ENCODE measurements at places on chromosomes 11 and 22.

DNA sequence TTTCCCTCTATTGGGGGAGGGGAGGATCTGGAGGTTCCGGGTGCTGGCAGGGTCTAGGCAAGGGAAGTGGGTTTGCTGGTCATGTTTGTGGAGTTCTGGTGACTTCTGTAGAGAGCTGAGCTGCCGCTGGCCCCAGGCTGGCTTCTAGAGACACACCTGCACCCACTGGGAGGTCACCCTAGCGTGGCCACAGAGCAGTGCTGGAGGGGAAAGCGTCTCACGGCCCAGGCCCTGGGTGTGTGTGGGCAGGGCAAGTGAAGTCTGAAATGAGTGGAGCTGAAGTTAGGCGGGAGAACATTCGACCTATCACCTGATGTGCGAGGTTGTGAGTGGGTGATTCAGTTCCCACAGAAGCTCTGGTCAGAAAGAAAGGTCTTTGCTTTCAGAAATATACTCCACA is 27.9 kb downstream of the SMIM38 start:
- DNase-seq: no peak

GRCh38 chr11:8810540-8811301 is 100.3 kb upstream of the AKIP1 start:
- DNase-seq: no peak

- DNase-seq: no peak
Observed at GRCh38 chr22:46776876-46777608, 14.6 kb downstream of the TBC1D22A start.

DNA sequence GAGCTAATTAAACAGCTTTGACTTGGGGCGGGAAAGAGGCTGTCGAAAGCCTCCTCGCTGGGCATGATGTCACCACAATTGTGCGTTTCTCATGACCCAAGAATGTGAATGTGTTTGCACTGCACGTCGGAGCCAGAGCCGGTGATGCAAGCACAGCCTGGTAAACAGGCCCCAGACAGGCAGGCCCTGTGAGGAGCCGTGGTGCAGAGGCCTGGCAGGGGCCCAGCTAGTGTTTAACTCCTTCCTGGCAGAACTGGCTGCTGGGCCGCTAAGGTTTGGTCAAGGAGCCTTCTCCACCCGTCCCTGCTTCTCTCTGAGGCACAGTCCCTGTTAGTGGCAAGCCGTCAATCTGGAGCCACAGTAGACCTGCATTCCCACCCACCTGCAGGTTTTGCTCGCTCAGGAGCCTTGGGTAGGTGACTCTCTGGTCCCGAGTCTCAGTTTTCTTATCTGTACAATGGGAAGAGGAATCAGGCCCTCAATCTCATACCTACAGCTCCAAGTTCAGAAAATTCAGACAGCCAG is 25.4 kb upstream of the SMTN start:
- DNase-seq: no peak

- DNase-seq: no peak
Observed at GRCh38 chr11:69319255-69320106, 25.5 kb downstream of the MYEOV start.

DNA sequence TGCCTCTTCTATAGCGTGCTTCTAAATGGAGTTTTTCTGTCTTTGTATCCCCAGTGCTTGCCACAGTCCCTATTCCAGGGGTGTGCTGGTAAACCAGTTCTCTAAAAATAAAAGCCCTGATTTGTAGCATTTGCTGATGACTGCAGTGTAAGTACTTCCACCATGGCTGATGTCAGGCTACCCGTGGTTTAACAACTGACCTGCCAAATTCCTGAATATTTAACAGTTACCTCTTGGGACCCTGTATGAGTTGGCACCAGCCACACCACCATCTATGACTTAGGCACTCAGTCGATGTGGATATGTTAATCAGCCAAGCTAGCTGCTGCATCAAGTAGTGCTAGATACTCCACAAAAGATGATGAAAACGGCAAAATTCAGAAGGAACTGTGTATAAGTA is 94.0 kb upstream of the MTNR1B start:
- DNase-seq: no peak

GRCh38 chr11:64967375-64967774 is 4.5 kb downstream of the MAJIN start:
- no peak for DNase-seq

DNA sequence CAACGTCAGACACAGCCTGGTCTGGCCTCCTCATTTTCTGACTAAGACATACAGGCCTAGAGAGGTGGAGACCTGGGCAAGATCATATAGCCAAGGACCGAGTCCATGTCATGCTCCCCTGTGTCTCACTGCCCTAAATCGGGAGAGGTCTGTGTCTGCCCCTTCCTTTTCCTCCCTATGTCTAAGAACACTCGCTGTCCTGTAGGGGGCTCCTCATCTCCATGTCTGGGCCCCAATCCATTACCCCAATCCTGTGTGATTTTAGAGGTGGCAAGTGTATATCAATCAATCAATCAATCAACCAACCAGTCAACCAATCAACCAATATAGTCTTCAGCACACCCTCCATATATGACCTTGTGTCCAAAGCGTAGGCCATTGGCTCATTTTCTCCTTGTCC is 125.7 kb downstream of the KIRREL3 start:
- DNase-seq: no peak

DNA sequence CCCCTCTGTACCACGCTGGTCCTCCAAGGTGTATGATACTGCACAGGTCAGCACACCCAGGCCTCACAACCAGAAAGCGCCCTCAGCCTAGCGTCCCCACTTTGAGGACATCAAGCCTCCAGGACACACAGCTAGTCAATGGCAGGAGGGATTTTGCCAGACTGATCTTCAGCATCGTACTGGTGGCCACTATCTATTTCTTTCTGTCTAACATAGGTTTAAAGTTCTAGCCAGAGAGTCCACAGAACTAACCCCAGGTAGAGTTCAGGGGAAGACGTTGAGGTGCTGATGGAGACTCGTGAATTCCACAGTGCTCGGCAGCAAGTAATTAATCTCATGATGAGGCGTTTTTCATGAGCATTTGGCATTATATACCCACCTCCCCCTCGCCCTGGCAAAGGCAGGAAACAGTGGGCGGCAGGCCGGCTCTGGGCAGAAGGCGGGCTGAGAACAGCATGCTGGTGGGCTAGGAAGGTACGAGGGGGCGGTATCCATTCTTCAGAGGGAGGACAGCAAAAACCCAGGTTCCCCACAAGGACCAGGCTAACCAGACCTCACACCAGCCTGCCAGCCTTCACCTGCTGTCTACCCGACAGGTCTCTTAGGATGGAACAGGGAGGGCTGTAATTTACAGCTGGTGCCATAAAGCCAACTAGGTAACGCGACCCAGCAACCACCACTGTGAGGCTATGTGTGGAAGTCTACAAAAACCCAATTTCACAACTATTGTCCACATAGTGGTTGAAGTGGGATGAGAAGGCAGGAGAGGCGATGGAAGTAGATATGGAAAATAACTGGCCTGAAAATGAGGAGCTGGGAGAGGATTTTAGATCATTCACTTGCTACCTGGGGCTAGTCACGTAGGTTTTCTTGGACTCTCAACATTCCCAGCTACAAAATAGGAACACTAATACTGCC is 18.5 kb downstream of the MYH9 start:
- DNase-seq: peak; percentile 63

- DNase-seq: no peak
Observed at GRCh38 chr11:87307101-87307500, 269.4 kb downstream of the TMEM135 start.

Data from stimulated activated CD8-positive, alpha-beta memory T cell treated with anti-CD3 and anti-CD28 coated beads, Interleukin-15, amount 100 ng/mL, for 4 hours (primary cell).